Lower leg skin (tissue), 4 donors: ENCODE measurements at places on chromosomes 11 and 22.
A peak's percentile ranks its signal among the peaks of the same experiment; 100 is the strongest.

DNA sequence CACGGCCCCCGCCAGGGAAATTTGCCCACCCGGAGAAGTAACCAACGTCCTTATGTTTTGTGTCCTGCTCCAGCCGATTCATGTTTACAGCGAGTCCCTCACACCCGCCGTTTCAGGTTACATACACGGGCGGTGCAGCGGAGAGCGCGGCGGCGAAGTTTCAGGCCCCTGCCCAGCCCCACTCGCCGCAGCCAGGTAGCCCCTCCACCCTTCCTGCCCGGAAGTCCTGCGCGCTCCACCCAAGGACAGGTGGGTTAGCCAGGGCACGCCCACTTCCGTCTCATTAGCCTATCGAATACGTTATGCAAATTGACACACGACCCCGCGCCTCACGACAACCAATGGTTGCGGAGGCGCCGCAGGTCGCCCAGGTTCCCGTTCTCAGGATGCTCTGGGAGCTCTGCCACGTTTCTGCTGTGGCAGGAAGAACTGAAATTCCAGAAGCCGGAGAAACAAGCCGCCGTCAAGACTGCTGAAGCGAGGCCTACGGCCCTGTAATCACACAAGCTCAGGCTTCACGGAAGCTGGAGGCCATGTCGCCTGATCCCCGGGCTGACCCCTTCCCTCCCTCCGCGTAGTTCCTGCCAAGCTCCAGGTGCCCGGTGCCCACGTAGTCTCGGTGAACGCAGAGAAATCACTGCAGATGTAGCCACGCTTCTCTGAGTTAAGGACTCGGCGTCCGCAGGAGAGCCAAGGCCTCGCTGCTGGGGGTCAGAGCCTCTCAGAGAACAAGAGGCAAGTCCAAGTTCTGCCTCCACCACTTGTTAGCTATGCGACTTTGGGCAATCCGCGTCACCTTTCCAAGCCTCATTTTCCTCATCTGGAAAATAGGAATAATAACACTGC lies 22.4 kb upstream of the MYH9 start:
- DNase-seq, result peak; percentile 85

GRCh38 chr11:69801513-69802335 lies 17.5 kb downstream of the FGF3 start:
- no peak for DNase-seq

DNA sequence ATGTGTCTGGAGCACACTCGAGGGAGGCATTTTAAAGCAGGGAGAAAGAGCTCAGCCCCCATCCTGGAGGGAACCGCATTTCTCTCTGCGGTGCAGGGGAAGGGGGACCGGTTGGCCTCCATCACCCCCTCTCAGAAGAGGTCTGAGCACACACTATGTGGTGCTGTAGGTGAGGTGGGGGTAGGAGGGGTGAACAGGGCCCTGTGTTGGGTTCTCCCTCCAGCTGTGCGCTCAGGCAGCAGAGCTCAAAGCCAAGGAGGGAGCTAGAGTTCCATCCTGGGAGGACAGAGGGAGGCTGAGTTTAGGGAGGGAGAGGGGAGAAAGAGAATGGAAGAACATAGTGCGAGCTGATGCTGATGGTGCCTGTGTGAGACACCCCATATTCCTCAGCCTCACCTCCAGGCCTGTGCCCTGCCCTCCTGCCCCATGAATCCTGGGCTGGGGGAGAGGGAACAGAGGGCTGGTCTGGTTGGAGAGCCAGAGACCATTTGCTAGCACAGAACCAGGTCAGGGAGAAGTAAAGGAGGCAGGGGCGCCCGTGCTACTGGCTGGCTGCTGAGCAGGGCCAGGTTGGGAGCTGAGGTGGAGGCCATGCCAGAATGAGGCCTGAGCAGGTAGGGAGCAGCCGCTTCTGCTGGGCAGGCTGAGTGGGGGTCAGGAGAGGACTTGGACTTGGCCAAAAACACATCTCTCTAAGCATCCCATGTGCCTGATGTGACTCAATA lies 43.7 kb downstream of the ALX4 start:
- peak; percentile 83 for DNase-seq

DNA sequence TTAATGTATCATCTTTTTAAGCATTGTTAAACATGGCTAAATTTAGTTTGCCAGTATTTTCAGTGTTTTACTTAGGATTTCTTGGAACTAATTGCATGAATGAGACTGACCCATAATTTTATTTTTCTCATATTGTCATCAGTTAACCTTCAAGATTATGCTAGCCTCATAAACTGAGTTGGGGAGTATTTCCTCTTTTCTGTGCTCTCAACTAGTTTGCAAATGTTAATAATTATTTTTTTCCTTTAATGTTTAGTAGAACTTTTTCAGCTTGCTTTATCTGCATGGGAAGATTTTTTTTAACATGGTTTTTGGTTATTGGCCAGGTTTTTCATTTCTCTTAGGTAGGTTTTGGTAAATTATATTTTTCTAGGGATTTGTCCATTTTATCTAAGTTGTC lies 235.4 kb upstream of the SESN3 start:
- no peak for DNase-seq

DNA sequence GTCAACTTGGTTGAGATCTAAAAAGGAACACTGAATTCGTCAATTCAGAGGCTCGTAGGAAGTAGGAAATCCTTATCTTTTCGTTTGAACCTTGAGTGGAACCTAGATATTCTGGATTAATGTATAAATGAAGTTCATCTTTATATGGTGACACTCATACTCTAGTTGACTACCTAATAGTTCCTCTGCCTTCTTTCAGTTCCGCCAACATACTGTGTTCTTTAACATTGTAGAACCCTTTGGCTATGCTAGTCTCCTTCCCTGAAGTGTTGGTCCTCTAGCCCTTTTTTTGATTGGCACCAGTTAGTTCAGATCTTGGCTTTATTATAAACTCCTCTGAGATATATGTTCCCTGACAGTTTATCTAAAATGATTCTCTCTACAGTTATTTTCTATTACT lies 1.5 kb downstream of the ATM start:
- no peak for DNase-seq

GRCh38 chr22:42265321-42265720 lies 5.1 kb downstream of the TCF20 start:
- no peak for DNase-seq
